Peyer's patch (tissue), 4 donors: ENCODE measurements at places on chromosomes 5 and 9. TPM values are rescaled to one million over a fixed set of nuclear protein-coding genes. Genes with fewer than 3 reads are reported as not detected.

GRCh38 chr5:36536616-36537005 lies 69.8 kb upstream of the SLC1A3 start:
- no peak overlapping the region for H3K4me3 ChIP-seq
- H3K36me3 ChIP-seq = no peaks in the 10 kb centered on the region
- DNase-seq = no peak
- H3K4me1 ChIP-seq = no peaks in the 10 kb centered on the region

- no peak overlapping the region for H3K4me3 ChIP-seq
- H3K36me3 ChIP-seq = no peaks in the 10 kb centered on the region
- no peak for DNase-seq
- no peak overlapping the region for H3K27ac ChIP-seq
- no peaks in the 10 kb centered on the region for H3K4me1 ChIP-seq
These were observed 70.3 kb downstream of the PAPPA start for GRCh38 chr9:116223926-116224325.

DNA sequence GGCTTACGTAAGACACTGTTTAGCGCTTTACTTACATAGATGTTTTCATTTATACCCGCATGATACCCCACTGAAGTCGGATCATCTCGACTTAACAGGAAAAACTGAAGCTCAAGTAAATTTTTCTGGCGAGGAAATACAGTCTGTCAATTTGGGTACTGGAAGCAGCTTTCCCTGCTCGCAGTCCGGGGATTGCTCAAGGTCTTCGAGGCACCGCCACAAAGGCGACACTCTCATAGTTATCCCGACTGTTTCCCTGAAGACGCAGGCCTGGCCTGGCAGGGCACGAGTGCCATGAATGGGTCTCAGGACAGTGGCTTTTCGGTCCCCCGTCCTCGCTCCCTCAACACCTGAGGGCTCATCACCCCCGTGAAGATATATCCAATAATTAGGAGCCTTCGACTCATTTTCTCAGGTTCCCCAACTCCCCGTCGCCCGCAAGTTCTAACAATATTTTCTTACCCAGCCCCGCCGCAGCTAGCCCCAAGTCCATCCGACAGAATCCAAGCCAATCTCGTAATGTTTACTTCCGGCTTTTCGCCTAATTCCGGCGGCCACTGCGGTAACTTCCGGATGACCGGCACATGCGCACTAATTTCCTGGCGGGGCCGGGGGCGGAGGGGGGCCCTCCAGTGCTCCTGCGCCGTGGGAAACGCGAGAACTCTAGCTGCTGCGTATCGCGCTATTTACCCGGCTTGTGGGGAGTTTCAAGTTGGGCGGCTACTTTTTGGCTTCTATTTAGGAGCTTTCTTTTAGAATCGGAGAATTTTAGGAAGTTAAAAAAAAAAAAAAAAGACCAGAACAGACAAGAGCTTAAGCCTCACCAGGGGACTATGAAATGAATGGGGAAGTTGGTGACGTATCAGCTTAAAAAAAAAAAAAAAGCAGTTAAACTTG lies at the start of gene SLU7:
Gene SLU7 (minus strand): TSS at position 521 of the 897 bp plus-strand sequence. CDS start 3,787 bp downstream, outside the sequence.
- H3K4me1 ChIP-seq = no peaks in the 10 kb centered on the region
- H3K36me3 ChIP-seq = peaks cover 14% of the 10 kb centered on the region
- peak within 1 kb of the TSS; percentile 88 for H3K27ac ChIP-seq
- peak within 1 kb of the TSS; percentile 58 for H3K4me3 ChIP-seq

GRCh38 chr9:134372581-134373267 lies 46.5 kb downstream of the RXRA start:
- no peak for DNase-seq
- H3K4me3 ChIP-seq = no peak overlapping the region
- H3K27me3 ChIP-seq = no peaks in the 10 kb centered on the region

DNA sequence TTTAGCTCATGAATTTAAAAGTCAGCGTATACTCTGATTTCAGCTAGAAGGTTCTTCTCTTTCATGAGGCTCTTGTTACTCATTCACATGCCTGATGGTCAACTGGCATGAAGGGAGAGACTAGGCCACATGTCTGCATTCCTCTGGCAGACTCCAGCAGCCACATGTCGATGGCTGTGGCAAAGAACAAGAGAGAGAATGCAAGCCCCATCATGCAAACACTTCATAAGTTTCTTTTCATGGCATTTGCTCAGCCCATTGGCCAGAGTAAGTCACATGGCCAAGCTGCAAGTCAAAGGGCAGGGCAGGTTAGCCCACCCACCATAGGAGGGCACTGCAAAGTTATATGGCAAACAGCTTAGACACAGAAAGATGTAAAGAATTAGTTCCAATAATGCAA lies 5.4 kb downstream of the KCNV2 start:
- no peaks in the 10 kb centered on the region for H3K36me3 ChIP-seq
- H3K4me1 ChIP-seq = no peaks in the 10 kb centered on the region
- no peak for DNase-seq
- no peak overlapping the region for H3K4me3 ChIP-seq

DNA sequence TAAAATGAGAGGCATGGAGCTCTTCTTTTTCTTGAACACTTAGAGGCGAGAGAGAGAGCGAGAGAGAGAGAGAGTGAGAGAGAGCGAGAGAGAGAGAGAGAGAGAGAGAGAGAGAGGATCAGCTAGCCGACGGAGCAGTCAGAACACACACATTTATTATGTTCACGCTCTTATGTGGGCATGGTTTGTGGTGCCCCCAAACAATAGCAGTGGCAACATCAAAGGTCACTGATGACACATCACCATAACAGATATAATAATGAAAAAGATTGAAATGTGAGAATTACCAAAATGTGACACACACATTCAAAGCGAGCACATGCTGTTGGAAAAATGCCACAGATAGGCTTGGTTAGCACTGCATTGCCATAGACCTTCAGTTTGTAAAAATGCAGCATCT lies 116.1 kb downstream of the KDM4C start:
- no peaks in the 10 kb centered on the region for H3K4me1 ChIP-seq
- no peak for DNase-seq
- no peaks in the 10 kb centered on the region for H3K27me3 ChIP-seq
- H3K27ac ChIP-seq = no peak overlapping the region

PLAC8L1 gene
- 2.0 TPM for total RNA-seq
